ENCODE measurements at places on chromosomes 1 and 21.

DNA sequence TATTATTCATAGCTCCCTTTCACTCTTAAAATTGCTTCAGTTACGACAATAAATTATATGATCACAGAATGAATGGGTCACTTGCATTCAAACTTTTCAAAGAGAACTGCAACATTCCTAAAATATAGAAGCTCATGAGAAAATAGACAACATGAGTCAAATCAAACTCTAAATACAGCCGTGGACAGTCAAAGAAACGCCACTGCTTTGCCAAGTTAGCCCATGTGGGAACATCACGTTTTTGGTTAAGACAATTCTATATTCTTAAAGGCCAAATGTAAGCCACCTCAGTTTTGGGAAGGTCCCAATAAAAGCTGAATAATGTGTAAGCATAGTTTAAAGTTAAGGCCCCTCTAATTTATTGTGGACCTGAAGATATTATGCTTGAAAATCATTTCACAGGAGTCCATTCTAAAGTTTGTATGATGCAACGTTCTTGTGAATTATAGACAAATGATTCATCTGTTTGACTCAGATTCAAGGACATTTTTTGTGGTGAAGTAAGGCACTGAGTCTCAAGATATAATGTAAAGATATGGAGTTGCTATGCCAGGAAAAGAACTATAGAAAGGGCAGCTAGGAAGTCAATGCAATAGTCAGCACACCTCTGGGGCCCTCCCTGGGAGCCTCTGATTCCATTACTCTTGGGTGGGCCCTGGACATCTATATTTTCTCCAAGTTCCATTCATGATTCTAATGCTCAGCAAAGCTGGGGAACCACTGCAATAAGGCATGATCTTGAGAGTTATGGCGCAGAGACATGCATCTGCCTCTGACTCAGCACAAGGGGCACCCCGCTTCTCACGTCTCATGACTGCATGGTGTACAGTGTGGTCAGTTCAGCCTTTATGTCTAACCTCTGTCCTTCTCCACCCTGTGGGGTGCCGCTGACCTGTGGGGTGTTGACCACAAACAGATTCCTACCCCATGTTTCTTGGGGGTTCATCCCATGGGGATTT, 33.9 kb downstream of the ETS2 start:
- peak; percentile 96 for DNase-seq

- DNase-seq: no peak
Measured at GRCh38 chr1:61313906-61314422, 231.6 kb downstream of the NFIA start.

DNA sequence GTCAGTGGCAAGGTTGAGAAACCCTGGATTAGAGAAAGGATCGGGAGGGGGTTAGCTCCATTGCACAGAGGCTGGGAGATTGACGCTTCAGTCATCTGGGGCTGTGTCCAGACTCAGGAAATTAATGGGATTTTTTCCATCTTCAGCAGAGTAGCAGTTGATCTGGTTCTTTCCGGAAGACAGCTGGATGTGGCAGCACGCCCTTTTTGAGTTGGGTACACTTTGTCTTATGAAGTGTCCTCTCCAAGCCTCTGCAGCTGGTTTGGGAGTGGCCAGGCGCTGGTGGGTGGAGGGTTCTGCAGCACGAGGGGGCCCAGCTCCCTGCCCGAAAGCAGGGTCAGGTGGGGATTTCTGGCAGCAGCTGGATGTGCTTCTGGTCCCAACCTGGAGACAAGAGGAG, 95.1 kb downstream of the TAS1R2 start:
- no peak for DNase-seq

DNA sequence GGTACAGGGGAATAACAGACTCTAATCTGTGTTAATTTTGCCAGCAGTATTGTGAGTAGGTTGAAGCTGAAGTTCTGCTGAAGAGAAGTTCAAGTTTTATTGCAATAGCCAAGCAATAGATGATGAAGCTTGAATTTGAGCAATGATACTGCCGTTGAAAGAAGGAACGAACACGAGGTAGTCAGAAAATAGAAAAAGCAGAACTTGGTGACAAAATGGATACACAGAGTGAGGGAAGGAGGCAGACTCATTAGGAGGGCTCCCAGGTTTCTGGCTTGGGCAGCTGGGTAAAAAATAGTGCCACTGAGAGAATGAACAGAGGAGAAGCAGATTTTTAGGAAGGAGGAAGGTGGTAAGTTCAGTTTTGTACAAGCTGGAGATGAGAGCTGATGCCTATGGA, 22.3 kb upstream of the AGO1 start:
- no peak for DNase-seq

DNA sequence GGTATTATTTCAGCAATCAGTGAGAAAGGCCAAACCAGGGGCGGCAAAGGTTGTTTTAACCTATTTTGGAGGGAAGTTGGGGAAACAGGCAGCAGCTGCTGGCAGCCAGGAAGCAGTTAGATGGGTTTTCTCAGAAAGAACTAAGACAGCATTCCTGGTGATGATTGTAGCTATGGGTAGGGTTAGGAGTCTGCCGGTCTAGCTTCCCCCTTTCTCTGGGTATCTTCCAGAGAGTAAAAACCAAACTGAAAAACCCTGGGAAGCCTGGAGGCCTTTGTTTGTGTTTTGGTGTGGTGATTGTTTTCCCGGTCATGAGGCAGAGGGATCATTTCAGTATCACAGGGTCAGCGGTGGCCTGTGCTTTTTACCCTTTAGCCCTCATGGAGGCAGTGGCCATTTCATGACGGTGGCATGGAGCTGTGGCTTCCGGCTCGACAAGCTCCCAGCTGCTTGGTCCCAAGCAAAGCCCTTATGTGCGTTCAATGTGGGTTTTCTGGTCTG, 19.5 kb upstream of the TNFRSF1B start:
- DNase-seq: no peak

GRCh38 chr1:28036431-28036830, 52.0 kb downstream of the EYA3 start:
- DNase-seq: no peak

DNA sequence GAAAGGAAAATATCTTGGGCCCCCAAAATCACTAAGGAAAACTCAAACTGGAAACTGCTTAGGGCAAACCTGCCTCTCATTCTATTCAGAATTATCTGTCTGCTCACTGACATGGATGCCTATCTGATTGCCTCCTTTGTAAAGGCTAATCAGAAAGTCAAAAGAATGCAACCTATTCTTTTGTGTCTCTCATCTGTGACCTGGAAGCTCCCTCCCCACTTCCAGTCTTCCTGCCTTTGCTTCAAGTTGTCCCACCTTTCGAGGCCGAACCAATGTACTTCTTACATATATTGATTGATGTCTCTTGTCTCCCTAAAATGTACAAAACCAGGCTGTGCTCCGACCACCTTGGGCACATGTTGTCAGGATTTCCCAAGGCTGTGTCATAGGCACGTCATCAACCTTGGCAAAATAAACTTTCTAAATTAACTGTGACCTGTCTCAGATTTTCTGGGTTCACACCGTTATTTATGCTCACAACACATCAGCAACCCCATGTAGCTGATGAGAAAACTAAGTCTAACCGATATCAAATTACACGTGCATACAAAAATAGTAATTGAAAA, 302.3 kb upstream of the NRIP1 start:
- DNase-seq: no peak

GRCh38 chr21:45623436-45623835, 20.1 kb upstream of the PCBP3 start:
- no peak for DNase-seq

- DNase-seq: peak; percentile 93
Measured at GRCh38 chr1:110235834-110236682, 25.9 kb downstream of the KCNC4 start.

GRCh38 chr1:88802950-88803349, 88.4 kb downstream of the GTF2B start:
- peak; percentile 16 for DNase-seq

DNA sequence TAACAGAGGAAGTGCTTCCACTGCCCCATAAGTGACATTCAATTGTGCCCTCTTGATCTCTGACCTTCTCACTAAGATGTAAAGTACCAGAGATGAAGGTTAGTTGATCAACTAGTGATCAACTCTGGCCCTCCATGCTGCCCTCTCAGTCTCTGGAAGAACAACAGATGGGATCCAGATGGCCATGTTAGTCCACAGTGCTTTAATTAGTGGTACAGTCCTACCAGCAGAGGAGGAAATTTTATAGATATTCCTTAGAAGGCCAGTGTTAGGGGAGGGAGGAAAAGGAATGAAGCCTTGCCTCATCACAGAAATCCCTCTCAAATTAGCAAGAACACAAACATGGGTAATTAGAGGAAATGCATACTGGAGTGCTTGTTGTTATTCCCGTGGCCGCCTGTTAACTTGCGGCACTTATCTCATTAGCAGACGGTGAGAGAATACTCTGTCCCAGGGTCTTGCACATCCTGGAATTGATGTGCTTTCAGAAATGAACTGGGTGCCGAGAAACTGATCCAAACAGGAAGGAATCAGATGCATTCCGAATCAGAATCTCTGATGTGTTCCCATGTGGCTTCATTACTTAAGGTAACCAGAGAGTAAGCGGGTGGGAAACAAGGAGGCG, 91.1 kb upstream of the RGS4 start:
- no peak for DNase-seq

DNA sequence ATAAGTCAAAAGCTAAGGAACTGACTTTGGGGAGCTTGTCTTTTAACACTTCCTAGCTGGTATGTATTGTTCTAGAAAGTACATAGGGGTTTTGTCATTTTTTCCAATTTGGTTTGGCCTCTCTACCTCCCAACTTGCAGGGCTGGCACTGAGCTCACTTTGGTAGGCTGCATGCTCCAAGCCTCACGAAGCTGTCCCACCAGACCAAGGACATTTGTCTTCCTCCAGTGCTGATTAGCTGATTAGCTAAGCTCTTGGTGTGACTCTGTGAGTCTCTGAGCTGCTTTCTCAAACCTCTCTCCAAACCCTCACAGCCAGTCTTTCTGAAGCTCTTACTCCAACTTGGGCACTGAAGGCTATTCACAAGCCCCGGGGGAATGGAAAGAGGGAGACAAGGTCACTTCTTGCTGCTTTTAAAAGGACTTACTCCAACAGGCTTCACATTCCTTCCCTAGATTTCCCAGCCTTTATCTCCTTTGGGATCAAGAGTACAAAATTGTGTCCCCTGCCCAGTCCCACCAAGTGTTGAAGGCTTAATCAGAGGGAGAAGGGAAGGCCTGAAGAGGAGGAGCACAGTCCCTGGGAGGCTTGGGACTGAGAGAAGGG, 893 bp upstream of the CFAP45 start:
- no peak for DNase-seq

DNA sequence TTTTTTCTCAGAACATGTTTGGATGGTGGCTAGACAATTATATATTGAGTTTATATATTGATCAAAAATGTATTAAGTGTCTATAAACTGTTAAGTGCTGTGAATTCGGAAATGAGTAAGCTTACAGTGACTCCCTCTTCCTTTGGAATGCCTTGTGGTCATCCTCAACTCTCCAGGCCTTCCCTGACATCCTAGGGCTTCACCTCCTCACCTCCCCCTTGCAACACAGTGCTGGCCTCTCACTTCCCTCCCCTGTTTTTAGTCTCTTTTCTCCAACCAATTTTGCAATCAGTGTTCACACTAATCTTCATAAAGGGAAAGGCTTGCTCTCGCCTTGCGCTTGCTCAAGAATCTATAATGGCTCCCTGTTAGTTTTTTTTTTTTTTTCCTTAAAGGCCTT, 95.1 kb upstream of the C1orf21 start:
- no peak for DNase-seq

- DNase-seq: peak; percentile 100
Measured at GRCh38 chr1:6414443-6414844, 5.3 kb downstream of the HES2 start.

Data from foreskin keratinocyte (primary cell).